ENCODE measurements at places on chromosomes 6 and 20.
A peak's percentile ranks its signal among the peaks of the same experiment; 100 is the strongest.

DNA sequence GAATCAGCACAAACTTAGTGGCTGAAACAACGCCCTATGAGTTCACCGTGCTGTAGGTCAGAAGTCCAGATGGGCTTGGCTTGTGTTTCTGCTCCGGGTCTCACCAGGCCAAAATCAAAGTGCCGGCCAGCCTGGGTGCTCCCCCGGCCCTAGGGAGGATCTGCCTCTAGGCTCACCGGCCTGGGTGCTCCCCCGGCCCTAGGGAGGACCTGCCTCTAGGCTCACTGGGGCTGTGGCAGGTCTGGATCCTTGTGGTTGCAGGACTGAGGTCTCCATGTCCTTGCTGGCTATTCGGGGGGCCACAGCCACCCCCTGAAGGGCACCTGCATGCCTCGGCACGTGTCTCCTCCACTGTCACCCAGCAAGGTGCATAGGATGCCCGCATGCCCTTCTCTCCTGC, 216.3 kb downstream of the TAF4 start:
- no peak for DNase-seq

DNA sequence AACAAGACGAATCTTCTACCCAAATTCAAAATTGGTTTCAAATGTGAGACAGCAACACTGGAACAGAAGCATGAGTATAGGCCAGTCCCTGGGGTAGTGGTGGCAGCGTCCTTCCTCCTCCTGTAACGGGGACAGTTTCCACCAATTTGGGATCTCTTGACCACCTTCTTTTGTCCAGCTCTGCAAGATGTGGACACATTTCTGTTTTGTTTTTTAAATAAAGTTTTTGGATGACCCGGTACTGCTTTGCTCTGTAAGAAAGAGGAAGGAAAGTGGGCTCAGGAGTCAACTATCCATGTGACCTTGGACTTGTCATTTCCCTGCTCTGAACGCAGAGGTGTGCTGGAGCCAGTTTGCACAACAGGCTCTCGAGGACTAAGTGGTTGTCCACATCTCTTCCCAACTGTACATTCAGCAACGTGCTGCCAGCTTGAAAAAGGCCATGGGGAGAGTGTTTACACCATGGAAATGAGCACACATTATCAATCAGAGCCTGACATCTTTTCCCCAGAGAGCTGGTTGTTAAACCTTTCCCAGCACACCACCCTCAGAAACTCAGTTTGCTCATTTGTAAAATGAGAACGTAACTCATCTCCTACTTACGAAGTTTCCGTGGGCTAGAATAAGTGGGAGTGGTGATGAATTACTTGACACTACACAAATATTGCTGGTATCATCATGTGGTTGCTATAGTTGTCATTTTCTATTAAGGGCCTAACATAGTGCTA, 66.5 kb downstream of the ADTRP start:
- DNase-seq = no peak

- DNase-seq = peak; percentile 72
Measured at GRCh38 chr20:14142171-14142570, 146.9 kb downstream of the MACROD2 start.

DNA sequence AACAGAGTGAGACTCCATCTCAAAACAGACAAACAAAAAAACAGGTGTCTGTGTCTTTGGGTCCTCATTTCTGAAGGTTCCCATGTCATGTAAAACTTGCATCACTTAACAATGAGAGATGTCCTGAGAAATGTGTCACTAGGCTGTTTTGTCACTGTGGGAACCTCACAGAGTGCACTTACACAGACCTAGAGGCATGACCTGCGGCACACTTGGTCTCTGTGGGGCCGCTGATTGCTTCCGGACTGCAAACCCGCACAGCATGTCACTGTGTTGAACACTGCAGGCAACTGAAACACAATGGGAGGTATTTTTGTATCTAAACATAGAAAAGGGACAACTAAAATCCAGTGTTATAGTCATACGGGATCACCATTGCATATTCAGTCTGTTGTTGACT, 42.3 kb upstream of the TMEM181 start:
- DNase-seq = no peak

DNA sequence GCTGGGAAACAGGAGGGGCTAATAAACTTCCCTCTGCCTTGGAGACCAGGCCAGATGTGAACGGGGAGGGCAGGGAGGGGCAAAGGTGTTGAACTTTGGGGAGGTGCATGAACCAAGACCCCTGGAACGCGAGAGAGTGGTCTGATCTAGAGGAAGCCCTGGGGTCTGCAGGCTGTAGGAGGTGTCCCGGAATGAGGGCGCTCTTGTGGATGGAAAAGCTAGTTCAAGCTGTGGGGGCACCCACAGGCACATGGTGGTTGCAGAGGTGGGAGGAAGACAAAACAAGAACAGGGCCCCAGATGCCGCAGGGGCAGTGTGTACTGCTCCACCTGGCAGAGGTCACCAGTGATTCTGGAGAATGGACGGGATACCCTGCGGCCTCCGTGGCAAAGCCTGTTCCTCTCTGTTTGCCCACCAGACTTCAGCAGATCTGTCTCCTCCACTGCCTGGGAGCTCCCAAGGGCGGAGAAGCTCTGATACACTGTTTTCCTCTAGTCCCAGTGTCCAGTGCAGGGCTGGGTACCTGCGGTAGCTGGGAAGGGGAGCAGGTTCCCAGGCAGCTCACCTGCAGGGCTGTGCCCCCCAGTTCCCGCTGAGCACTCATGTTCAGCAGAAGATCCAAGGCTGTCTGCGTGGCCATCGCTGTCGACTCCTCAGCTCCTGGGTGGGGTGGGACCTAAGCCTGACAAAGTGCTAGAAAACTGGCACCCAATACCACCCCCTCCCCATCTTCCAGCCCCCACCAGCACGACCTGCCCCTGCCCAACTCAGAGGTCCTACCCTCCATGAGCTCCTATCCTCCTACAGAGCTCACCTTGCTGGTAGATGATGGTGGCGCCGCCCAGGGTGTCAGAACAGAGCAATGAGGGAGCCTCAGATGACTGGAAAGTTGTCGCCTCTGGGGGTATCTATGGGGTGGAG, 14.7 kb downstream of the ZNF335 start:
- DNase-seq = no peak

- no peak for DNase-seq
Measured at GRCh38 chr6:118786596-118787453, 107.1 kb upstream of the ASF1A start.

DNA sequence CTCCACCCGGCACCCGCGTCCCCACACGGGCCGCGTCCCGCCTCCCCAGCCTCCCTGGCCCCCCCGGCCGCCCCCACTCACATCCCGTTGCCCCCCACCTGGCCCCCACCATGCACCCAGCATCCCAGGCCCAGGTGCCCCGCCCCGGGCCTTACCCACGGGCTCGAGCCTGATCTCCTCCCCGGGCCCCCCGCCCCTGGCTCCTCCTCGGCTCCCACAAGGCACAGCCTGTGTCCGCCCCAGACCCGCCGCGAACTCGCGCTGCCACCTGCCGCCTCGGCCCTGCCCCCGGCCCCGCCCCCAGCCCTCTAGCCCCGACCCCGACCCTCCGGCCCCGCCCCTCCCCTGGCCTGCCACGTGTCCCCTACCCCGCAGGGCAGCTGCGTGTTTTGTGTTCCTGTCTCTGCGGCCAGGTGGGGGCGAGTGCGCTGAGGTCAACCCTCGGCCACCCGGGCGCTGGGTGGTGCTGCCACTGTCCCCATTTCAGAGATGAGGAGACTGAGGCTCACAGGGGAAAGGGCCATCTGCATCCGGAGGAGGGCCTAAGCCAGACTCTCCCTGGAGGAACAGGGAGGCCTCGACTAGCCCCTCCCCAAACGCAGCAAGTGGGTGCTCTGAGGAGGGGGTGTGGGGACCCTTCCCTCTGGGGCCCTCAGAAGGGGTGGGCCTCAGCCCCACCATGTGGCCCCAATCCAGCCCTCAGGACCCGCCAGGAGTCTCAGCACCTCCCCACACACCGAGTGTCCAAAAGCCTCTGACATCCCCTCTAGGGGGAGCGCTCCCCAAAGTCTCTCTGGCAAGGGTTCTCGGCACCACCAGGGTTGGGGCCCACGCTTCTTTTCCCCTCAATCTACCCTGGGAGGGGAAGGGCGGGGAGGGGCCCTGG, 99.8 kb downstream of the TAF4 start:
- no peak for DNase-seq

- DNase-seq = no peak
Measured at GRCh38 chr20:12482661-12483060, 526.1 kb upstream of the SPTLC3 start.

- DNase-seq = no peak
Measured at GRCh38 chr6:157629220-157629619, 193.8 kb upstream of the SNX9 start.

DNA sequence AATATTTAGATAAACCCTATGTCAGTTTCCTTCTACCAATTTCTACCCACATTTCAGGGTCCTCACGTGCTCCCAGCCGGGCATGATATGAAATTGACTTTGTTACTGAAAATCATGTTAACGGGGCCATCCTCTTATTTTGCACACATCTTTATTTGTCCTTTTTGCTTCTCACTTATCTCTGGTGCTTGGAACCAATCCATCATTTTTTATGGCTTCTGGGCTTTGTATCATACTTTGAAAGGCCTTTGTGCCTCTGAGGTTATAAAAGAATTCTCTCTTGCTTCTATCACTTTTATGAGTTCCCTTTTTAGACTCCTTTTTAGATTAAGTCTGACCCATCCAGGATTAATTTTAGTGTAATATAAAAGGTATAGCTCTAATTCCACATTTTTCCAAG, 117.1 kb upstream of the PRND start:
- DNase-seq = no peak

DNA sequence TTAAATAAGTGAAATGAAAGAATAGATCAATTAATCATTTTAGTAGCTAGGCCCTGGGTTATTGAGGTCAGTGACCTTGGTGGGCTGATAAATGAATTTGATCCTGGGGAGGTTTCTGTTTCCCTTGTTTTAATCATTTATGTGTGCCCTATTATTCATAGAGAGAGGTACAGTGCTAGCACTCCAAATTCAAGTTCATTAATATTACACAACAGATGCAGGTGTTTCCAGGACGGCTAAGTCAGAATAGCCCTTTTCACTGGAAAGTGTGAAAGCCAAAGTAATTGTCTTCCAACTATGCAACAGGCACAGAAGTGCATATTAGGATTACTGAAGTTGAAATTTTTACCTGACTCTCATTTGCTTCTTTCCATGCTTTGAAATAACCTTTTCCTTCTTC, 61.7 kb upstream of the SGK1 start:
- DNase-seq = no peak

- no peak for DNase-seq
Measured at GRCh38 chr20:34368547-34368946, 5.5 kb downstream of the ITCH start.

- DNase-seq = peak; percentile 48
Measured at GRCh38 chr20:3980260-3981131, 34.9 kb downstream of the RNF24 start.

- no peak for DNase-seq
Measured at GRCh38 chr6:87151471-87151780, 3.9 kb upstream of the ZNF292 start.

All from NCI-H774 (cell line).